ENCODE measurements at places on chromosomes 2 and 18.

GRCh38 chr2:10982931-10983701 lies 71.4 kb downstream of the KCNF1 start:
- no peak for DNase-seq

GRCh38 chr18:3472681-3473544 lies 22.9 kb downstream of the TGIF1 start:
- DNase-seq = no peak

DNA sequence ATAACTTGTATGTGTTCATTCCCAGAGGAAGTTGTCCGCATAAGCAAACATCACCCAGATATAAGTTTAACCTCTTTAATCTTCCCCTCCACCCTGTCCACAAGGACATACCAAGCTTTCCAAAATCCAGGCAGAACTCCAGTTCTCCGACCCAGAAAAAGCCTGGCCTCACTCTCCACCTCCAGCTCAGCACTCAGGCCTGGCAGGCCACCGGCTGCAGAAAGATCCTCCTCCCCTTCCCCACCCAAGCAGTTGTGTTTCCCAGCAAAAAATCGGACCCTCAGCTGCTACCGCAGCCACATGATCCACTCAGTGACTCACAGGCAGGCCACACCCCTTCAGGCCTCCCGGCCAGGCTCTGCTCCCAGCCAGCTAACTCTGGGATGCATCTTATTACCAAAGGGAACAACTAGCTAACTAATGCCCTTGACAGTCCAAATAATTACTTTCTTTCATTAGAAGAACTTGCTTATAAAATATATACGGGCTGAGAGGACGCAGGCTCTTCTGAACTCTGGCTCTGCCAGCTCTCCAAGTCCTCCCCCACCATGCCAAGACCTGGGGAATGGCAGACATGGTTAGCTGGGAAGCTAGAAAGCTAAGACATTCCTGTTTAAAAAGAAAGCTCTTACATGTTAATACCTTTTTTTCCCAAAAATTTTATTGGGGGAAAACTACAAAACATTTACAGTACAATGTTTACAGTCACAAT lies 4.5 kb downstream of the ZFP36L2 start:
- DNase-seq = peak; percentile 76

DNA sequence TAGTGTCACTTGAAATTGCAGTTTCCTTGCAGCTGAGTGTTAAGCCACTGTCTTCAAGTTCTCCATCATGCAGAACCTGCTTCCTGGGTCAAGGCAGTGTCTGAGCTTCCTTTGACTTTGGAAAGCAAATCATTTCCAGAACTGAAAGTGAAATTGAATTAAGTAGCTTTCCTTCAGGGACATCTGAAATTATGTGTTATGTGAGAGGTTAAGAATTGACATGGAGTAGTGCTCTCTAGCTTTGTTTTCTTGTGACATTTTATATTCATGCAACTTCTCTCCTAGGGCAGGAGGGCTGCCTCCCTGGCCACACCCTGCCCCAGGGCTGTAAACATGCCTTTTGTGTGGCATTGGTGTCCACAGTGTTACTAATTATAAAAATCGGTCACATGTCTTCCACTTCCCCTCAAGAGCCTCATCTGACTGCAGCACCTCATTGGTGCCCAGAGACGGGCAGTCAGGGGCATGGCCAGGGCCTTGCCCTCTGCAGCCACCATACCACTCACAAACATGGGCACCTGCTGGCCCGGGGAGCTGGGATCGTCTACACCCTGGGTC lies 14.4 kb downstream of the RAB12 start:
- no peak for DNase-seq

- no peak for DNase-seq
Measured at GRCh38 chr2:58419983-58420382, 178.9 kb upstream of the FANCL start.

GRCh38 chr2:60394463-60394862 lies 159.0 kb downstream of the BCL11A start:
- DNase-seq = no peak

- no peak for DNase-seq
Measured at GRCh38 chr2:6977113-6977741, 60.0 kb downstream of the RNF144A start.

- DNase-seq = no peak
Measured at GRCh38 chr18:3205239-3205638, 14.5 kb downstream of the MYOM1 start.

GRCh38 chr2:147293991-147294824 lies 550.6 kb upstream of the ACVR2A start:
- DNase-seq = no peak

DNA sequence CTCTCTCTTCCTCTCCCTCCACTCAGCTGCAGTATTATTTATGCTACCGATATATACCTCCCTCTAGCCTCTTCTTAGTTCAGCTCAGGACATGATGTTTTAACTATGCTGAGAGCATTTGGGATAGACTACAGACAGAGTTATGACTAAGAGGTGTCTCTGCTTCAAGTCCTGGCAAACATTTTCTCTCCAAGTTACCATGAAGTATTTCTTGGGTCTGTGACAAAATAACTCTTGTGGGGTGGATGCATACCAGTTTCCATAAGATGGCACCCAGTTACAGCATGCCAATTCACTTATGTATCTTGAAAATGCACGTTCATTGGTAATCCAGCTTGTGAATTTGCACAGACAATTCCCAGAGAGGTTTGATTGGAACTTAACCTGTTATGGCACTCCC lies 737.6 kb downstream of the SLC4A3 start:
- no peak for DNase-seq

DNA sequence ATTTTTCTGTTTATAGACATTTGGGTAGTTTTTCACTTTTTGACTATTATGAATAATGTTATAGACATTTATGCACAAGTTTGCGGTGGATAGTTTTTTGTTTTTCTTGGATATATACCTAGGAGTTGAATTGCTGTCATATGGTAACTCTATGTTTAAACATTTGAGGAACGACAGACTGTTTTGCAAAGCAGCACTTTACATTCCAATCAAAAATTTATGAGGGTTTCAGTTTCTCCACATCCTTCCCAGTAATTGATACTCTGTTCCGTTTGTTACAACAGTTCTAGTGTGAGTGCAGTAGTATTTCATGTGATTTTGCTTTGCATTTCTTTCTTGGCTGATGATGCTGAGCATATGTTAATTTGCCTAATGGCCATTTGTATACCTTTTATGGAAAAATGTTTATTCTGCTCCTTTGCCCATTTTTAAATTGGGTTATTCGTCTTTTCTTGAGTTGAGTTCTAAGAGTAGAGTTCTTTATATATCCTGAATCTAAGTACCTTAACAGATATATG lies 617.3 kb upstream of the LRATD1 start:
- no peak for DNase-seq

DNA sequence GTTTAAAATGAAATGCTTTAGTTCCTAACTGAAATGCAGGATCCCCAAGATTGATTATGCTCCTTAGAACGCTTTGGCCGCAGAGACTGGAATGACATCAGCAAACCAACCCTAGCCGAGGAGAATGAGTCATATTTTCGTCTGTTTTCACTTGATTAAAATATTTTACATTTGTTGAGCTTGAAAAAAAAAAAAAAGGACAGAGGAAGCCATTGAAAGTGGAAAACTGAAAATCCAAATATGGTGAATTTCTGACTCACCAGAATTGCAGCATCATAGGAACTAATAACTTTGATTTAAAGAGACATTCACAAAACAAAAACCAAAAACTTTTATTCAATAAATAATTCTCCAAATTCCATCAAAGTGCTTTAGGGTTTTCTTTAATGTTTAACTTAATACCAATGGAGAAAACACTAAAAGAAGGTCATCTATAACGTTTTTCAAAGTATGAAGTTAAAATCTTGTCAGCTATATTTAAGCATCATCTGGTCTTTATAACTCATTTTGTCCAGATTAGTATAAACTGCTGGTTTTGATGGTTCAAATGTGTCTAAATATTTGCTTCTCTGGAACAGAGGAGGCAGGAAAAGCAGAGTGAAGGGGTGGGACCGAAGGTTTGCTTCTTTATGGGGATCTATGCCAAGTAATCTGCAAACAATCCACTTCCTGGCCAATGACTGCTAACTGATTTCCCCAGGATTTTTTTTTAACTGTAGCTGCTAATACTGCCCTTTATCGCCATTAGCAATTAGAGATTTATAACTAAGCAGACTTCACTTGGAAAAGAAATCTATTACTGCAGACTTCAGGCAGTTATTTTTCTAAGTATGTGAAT lies 30.9 kb upstream of the COL5A2 start:
- DNase-seq = peak; percentile 21

DNA sequence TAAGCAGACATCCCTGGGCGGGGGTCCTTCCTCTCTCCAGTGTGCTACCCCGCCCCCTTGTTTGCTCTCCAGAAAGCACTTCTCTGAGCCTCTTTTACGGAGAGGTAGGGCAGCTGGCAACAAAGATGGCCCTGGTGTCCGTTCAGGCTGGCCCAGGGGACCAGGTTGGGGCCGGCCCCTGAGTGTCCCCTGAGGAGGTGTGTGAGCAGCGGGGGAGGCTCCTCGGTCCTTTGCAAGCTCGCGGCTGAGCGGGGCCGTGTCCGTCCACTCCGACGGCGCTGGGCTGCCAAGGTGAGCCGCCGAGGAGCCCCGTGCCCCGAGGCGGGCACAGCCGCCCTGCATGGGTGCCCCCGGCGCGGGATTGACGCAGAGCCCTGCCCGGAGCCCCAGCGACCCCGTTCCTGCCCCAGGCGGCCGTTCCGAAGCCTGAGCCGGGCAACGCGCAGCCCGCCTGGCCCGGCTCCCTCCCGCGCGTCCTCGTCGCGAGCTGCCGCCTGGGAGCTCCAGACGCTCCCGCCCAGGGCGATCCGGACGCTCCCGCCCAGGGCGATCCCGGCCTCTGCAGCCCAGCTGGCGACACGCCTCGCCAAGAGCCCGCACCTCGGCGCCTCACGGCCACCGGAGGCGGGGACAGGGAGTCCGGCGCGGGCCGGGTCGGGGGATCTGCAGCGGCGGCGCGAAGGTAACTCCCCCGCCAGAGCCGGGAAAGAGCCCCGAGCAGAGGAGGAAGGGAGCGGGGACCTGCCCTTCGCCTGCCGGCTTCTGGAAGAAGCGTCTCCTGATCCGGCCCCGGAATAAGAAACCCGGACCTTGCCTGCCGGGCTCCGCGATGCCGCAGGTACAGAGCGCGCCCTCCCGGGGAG lies at the start of gene PROKR1:
Gene PROKR1 (plus strand): TSS at position 569 of the 863 bp plus-strand sequence. CDS start 2,243 bp downstream, outside the sequence.
- peak; percentile 78 for DNase-seq

GRCh38 chr2:177741866-177742265 lies 330.7 kb downstream of the PDE11A start:
- no peak for DNase-seq

- DNase-seq = no peak
Measured at GRCh38 chr18:48161911-48162698, 231.6 kb upstream of the SMAD2 start.

DNA sequence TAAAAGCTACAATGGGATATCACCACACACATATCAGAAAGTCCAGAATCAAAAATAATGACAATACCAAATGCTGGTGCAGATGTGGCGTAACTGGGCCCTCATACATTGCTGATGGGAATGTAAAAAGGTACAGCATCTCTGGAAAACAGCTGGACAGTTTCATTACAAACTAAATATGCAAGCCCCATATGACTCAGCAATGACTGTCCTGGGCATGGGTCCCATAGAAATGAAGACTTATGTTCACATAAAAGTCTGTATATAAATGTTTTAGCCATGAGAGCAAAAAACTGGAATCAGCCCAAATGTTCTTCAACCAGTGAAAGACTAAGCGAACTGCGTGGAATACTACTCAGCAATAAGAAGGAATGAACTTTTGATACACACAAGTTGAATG lies 56.7 kb downstream of the ALPK2 start:
- DNase-seq = no peak

- no peak for DNase-seq
Measured at GRCh38 chr18:22490429-22490846, 72.7 kb upstream of the CTAGE1 start.

GRCh38 chr2:108288534-108289106 lies at the start of gene SULT1C2:
Gene SULT1C2, plus strand, starts transcription at chr2:108288895. Its CDS starts 4,773 bp downstream, at chr2:108293668.
- peak; percentile 69 for DNase-seq

DNA sequence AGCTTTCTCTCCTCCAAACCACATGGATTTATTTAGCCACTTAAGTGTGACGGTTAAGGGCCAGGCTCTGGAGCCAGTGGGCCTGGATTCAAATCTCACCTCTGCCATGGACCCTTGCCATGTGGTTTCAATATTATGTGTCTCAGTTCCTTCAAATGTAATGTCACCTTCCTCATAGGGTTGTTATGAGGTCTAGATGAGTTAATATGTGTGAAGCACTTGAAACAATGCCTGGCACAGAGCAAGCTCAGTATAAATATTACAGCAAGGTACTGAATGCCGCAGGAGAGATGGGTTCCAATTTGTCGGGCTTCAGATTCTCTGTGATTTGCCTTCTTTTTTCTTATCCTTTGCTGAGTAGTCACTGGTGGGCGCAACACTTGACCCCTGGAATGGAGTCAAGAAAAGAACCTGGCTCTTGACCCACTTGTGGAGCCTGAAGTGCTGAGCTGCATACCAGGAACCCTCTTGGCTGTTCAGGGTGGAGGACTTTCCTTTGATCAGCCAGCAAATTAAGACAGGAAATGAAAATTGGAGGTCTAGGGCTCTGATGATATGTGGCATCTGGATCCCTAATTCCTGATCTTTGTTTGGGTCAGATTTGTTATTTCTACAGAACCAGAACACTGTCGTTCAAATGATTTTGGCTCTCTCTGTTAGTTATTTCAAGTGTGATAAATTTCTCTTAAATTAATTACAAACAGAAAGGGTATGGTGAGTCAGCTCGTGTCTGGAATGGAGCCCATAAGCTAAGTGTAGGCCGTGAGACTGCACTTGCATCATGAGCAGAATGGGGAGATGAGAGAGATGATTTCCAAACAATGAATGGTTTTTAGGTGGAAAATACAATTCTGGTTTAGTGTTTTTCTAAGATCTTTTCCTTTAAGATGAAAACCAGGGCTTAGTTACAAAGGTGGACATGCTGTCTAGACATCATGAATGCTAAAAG lies 293.0 kb downstream of the KCNS3 start:
- no peak for DNase-seq

GRCh38 chr2:101188683-101189405 lies 37.7 kb upstream of the TBC1D8 start:
- peak; percentile 70 for DNase-seq

GRCh38 chr2:8799004-8799403 lies 38.4 kb downstream of the KIDINS220 start:
- DNase-seq = no peak

DNA sequence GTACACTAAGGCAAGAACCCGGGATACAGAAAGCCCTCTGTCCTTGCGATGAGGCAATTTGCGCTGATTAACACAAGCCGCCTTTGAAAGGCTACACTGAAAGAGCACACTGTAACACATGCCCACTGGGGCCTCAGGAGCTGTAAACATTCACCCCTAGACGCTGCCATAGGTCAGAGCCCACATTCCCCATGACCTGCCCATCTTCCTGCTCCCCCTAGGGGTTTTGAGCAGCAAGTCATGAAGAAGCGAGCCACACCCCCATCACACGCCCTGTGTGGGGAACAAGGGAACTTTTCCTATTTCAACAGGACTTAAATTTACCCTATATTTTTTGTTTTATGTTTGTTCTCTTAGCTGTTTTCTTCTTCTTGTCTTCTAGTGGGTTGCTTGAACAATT lies 47.8 kb upstream of the SLC4A10 start:
- DNase-seq = peak; percentile 64

- no peak for DNase-seq
Measured at GRCh38 chr2:172335736-172336135, 91.7 kb upstream of the ITGA6 start.

- DNase-seq = no peak
Measured at GRCh38 chr2:7480431-7480830, 563.2 kb downstream of the RNF144A start.
